ENCODE measurements at places on chromosomes 3 and 15. TPM values are rescaled to one million over a fixed set of nuclear protein-coding genes. Genes with fewer than 3 reads are reported as not detected.

DNA sequence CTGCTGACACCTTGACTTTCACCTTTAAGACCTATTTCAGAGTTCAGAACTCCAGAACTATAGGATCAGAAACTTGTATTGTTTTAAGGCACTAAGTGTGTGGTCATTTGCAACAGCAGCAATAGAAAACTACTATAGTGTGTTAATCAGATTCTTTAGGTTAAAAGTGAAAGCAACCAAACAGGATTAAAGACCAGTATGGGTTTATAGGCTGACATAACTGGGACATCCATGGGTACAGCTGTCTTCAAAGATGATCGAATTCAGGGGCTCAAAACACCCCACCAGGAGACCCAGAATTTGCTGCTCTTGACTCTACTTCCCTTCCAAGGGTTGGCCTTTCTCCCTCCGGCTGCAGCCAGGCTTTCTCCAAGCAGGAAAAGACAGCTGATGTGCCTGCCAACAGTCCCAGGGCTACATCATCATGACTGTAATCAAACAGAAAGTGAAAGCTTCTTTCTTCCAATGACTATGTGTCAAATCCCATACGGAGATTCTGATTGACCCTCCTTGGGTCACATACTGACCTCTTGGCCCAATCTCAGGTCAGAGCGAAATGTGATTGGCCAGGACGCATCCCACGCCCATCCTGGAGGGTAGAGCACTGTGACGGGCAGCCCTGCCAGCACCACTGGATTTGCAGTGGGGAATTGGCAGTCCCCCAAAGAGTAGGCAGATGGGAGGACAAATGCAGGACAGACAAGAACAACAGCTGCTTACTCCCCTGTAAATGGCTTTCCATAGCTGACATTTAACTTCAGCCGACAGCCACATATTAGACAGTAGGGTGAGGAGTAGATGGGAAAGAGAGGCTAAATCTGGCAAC is 51.4 kb upstream of the RNF7 start:
- H3K27me3 ChIP-seq, result no peaks in the 10 kb centered on the region
- H3K36me3 ChIP-seq, result no peaks in the 10 kb centered on the region
- no peak overlapping the region for H3K4me3 ChIP-seq
- DNase-seq, result peak; percentile 75
- no peak overlapping the region for H3K27ac ChIP-seq
- H3K4me1 ChIP-seq, result no peaks in the 10 kb centered on the region

Gene MEGF11
- polyA plus RNA-seq, result 2.7 TPM

Gene WNT5A
- polyA plus RNA-seq, result 22.3 TPM

Gene SAMMSON
- polyA plus RNA-seq, result not detected
